ENCODE measurements at places on chromosomes 7 and 10.

- no peak for DNase-seq
Measured at GRCh38 chr10:625751-626711, 63.4 kb downstream of the DIP2C start.

DNA sequence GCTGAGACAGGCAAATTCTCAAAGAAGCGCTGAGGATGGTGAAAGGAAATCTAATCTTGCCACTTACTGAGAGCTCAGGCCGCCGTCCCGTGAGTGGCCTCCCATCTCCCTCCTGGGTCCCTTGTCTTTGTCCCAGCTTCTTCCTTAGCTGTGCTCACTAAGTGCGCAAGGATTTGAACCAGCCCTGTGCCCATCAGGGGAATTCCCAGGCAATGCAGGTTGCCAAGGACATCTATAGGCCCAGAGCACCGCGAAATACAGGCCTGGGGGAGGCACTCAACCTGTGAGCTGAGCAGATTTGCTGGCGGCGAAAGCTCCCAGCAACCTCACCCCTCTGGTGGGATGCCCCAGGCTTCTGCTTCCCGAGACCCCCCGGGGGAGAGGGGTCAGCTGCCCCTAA lies 64.8 kb downstream of the OAT start:
- DNase-seq, result no peak

DNA sequence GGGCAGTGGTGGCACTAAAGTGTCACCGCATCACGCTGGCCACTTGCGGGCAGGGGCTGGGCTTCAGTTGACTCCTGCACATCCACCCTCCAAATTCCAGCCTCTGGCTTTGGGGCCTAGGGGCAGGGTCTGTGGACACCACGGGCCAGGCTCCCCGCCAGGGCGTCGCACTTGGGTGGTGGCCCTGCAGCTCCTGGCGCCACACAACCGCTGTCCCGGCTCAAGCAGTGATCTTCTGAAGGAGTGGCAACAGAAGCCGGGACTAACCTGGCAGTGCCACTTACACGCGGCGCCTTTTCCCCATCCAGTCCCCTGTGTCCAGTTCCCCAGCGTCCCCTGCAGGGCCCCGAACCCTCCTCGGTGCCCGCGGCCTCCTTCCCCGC lies 134.3 kb upstream of the ZNF92 start:
- DNase-seq, result no peak

DNA sequence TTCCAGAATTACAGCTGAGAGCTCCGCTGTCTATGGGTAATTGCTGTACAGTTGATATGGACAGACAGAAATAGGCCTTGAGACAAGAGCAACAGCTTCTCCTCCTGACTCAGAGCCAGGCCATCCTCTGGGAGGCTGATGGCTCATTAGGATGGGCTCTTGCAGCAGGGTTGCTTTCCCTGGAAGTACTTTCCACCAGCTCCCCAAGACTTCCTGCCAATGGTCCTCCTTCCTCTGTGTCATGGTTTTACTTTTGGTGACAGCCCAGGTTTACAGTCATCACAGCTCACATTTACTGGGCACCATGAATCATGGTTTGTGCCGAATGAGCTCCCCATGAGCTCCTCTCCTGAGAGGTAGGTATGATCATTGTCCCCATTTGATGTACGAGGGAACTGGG lies 131.8 kb downstream of the HECW1 start:
- DNase-seq, result no peak

GRCh38 chr10:95208702-95209391 lies 14.8 kb downstream of the ACSM6 start:
- DNase-seq, result no peak

DNA sequence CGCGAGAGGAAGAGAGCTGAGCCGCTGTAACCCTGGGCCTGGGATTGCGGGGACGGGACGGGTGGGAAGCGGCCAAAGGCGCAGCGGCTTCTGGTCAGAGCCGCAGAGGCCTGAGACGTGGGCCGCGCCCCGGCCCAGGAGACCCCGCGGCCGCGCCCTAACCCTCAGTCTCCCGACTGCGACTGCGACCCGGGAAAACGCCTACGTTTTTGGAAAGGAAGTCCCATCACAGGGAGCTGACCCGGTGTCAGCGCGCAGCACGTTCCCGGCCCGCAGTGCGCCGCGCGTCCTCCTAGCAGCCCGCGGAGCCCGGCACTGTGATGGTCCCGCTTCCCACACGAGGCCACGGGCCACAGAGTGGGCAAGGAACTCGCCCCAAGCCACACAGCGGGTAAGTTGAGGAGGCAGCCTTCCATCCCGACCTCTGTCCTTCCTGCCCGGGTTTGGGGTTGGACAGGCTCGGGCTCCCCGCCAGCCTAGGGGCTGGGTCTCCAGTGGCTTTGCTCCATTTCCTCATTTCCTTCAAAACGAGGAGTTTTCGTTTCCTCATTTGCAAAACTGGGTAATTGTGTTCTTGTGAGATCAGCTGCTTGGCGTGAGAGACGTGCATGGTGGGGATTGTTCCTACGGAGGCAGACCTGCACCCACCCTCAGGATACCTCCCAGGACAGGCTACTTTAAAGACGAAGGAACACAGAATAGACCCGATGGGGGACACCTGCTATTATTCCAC lies 1.2 kb downstream of the GPNMB start:
- no peak for DNase-seq

GRCh38 chr10:33506391-33506790 lies 171.9 kb upstream of the NRP1 start:
- DNase-seq, result no peak

GRCh38 chr10:1107004-1107403 lies 50.8 kb downstream of the WDR37 start:
- no peak for DNase-seq

DNA sequence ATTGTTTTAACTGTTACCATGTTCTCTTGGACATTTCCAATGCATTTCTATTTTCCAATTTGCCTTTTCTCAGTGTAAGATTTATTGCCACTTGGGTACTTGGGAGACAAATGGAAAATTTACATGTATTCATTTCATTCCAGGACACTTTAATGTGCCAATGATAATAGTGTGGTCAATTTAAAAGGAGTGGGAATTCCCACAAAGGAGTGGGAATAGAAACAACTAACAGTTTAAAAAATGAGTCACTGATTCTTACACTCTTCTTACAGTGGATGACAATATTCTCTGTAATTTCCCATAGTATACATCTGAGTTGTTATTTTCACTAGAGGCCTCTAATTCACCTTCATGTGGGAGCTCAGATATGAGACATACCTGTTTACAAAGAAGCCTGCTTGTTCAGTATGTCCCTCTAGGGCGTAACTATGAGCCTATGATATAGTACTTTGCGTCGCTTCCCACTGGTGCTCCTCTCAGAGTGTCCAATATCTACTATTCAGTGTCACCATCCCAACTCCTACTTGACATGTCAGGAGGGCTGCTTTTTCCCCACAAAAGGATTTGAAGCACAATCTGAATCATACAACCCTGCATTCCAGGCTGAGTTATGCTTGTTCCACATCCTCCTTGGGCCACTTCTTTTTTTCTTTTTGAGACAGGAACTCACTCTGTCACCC lies 301.3 kb downstream of the PHTF2 start:
- DNase-seq, result no peak

DNA sequence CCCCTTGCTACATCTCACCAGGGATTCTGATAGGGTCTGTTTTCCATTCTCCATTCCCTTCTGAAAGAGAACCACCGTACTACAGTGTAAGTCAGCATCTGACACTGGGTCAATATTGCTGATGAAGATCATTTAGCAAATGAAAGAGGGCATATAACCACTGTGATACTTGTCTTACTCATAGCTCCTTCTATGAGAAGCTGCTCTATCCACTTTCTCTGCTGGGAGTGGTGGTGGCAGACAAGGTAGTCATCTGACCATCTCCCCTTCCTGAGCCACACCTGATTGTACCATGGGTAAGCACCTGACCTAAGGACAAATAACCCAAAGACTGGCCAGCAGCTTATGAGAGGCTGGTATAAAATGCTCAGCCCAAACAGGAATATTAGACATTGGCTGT lies 220.4 kb downstream of the DOCK4 start:
- no peak for DNase-seq

- DNase-seq, result no peak
Measured at GRCh38 chr7:135361788-135362187, 128.2 kb downstream of the STRA8 start.

GRCh38 chr7:98294798-98295382 lies 13.4 kb downstream of the BRI3 start:
- peak; percentile 21 for DNase-seq

- DNase-seq, result no peak
Measured at GRCh38 chr10:97427571-97428179, 1.7 kb downstream of the PGAM1 start.

GRCh38 chr10:49272251-49273081 lies 26.5 kb upstream of the C10orf71 start:
- DNase-seq, result no peak

DNA sequence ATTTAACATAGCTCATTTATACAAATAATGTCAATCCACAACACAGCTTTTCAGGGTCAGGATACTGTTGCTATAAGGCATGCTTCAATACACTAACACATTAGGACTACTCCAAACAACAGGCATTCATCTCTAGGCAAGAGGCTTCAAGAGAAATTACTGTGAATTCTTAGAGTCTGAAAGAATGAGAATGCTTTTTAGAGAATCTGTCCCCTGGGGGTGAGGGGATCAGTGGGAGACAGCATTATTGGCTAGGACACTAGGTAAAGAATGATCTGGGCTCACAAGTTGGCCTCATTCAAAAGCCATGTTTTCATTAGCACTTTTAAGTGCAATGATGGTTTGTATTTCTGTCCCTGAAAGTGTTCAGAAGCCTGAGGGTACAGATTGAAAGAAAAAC lies 132.6 kb downstream of the SEMA3D start:
- DNase-seq, result no peak

GRCh38 chr10:52755297-52756062 lies 17.1 kb downstream of the MBL2 start:
- DNase-seq, result no peak

DNA sequence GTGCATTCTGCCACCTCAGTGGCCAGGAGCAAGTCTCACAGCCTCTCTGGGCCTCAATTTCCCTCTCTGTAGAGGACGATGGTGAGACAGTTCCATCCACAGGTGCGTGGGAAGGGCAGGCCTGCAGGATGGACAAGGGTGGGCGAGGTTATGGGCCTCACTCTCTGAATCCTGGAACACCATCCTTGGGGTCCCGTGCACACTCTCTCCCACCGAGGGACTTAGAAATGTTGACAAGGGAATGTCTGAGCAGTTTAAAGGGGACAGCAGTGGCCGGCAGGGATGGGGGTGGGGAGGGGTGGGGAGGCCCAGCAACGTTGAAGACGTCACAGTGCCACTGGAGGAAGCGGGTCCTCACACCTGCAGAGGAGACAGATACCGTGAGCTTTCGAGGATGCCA lies 111.5 kb downstream of the FOXL3 start:
- DNase-seq, result no peak

DNA sequence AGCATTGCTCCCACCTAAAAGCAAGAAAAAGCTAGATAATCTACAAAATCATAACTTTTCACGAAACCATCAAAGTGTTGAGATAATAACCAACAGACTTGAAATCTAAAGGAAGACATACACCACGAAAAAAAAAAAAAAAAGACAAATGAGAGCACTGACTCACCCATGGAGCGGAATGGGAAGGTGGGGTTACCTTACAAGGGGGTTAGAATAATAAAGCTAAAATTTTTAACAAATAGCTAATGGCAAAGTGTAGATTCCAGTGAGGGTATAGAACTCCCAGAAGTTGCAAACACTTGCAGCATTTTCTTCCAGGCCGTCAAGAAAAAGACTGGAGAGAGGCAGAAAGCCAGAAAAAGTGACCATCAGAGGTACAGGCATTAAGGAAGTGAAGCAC lies 27.2 kb downstream of the IPMK start:
- no peak for DNase-seq

- DNase-seq, result no peak
Measured at GRCh38 chr10:102033787-102034186, 22.2 kb downstream of the ARMH3 start.

GRCh38 chr7:30027065-30027456 lies 559 bp upstream of the FKBP14 start:
- peak; percentile 13 for DNase-seq

DNA sequence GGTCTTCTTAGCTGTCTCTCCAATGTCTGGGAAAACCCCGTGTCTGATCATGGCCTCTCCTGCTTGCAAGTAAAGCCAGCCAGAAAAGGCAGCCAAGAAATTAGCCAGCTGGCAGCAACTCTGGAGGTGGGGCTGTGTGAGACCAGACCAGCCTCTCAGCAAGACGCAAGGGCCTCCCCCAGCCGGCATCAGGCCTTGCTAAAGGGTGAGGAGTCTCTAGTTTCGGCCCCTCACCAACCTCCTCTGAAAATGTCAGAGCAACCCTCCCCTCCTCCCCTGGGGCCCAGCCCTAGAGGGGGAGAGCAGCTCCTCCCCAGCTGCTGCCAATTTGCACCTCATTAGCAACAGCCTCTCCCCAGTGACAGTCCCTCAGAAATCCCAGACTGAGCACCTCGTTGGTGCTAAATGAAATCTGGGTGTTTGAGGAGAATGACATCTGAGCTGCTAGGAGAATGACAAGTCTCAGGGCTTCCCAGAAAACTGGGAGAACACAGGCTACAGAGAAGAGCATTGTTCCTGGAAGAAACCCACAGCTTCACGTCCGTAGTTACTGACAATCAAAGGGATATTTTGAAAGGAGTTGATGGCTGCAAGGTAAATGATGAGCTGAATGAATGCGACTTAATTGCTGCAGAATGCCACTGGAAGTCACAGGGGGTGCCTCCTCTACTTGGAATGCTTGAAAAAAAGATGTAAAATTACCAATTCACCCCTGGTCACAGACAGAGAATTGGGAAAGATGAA lies 25.9 kb downstream of the DGKI start:
- no peak for DNase-seq

DNA sequence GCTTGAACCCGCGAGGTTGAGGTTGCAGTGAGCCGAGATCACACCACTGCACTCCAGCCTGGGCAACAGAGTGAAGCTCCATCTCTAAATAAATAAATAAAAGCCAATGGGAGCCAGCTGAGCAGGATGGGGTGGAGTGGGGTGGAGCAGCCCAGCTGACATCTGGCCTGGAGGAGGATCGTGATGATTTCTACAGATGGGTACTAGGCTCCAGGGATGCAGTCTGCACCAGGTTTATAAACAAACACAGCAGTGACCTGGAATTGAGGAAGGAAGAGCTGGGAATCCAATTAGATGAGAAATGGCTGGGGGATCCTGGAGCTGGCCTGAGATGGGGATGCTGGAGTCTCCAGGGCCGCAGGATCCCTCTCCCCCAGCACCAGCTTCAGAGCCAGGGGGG lies 7.3 kb upstream of the GRIFIN start:
- no peak for DNase-seq

GRCh38 chr7:3937605-3938004 lies 636.6 kb downstream of the SDK1 start:
- no peak for DNase-seq

DNA sequence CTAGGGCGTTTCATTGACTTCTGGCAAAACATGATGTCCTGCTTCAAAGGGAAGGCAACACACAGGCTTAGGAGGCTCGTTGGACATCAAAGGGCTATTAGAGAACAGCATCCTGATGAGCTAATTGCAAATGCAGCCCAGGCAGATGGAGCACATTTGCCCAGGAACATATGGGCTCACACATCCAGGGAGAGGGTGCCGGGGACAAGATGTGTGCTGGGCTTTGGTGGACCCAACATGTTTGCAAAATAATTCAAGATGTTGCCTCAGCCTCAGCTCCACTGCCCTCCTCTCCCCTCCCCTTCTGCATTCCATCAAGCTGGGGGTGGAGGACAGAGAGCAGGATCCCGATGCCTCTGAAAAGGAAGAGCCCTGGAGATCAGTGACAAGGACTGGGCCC lies 217.1 kb upstream of the ZMIZ1 start:
- no peak for DNase-seq

All from activated CD4-positive, alpha-beta T cell treated with anti-CD3 and anti-CD28 coated beads, Interleukin-2, amount 50 U/mL, for 1 hour (primary cell).